ENCODE measurements at places on chromosomes 6 and 20.

GRCh38 chr6:133551847-133552341, 310.7 kb downstream of the EYA4 start:
- DNase-seq = no peak

GRCh38 chr6:91428296-91428695, 841.4 kb upstream of the MAP3K7 start:
- no peak for DNase-seq

GRCh38 chr6:47132724-47133123, 90.6 kb upstream of the ADGRF1 start:
- no peak for DNase-seq

DNA sequence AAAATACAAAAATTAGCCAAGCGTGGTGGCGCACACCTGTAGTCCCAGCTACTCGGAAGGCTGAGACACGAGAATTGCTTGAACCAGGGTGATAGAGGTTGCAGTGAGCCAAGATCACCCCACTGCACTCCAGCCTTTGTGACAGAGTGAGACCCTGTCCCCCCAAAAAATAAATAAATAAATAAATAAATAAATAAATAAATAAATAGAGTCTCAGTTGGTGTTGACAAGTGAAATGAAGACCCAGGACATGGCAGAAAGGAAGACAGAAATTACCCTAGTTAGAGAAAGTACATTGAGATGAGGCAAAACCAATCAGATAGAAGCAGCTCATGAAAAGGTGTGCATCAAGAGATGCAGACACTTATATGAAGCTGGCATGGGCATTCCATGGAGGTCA, 105.0 kb downstream of the IBTK start:
- DNase-seq = no peak

GRCh38 chr6:33314515-33314942, 651 bp upstream of the TAPBP start:
- DNase-seq = no peak

GRCh38 chr20:4252005-4252404, 236.6 kb upstream of the RNF24 start:
- no peak for DNase-seq

- no peak for DNase-seq
Measured at GRCh38 chr6:100622907-100623692, 158.4 kb upstream of the SIM1 start.

DNA sequence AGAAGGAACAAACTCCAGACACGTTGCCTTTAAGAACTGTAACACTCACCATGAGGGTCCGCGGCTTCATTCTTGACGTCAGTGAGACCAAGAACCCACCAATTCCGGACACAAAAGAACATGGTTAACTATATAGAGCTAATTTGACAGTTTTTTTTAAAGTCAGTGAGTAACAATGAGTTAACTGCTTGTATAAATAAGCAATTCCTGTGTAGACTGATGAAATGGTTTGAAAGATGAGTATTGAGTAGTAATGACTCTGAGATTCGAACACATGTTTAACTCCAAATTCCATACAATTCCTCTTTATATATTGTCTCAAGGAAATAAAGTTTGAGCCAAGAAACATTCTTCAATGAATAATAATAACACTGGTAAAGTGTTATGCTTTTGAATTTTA, 478.0 kb downstream of the MMUT start:
- no peak for DNase-seq

DNA sequence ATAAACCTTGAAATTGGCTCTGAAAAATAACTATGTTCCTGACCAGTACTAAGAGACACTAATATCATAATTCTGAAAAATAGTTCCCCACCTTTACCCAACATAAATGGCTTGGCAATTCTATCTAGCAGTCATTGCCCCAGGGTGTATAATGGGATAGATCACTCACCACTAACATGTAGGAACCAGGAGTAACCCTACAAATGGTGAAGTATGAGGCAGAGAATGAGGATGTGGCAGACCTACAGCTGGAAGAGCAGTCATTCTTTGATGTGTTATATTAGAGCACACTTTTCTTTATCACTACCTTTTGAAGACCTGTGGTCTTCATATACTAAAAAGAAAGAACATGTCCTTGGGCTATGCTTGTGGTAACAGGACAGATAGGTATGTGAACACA, 136.5 kb upstream of the SYNDIG1 start:
- no peak for DNase-seq

- DNase-seq = no peak
Measured at GRCh38 chr20:22951966-22952365, 83.1 kb upstream of the SSTR4 start.

GRCh38 chr6:82957868-82958245, 107.8 kb downstream of the UBE3D start:
- no peak for DNase-seq

- no peak for DNase-seq
Measured at GRCh38 chr6:140018588-140018987, 644.1 kb upstream of the CITED2 start.

DNA sequence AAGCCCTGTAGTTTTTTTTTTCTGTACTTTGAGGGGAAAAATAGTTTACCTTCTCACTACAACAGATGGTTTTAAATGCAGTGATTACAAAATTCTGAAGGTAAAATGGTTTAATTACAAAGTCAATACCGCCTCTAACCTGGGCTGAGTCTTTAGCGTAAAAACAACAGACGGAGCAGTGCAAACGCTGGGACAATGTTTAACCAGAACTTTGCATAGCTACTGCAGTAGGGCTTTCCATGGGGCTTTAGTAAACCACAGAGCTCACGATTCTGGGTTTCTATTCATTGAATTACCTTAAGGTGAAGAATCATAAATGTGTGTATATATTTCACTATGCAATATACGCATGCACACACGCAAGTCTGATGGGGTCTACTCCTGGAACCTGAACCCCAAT, 77.9 kb downstream of the RFX6 start:
- no peak for DNase-seq

DNA sequence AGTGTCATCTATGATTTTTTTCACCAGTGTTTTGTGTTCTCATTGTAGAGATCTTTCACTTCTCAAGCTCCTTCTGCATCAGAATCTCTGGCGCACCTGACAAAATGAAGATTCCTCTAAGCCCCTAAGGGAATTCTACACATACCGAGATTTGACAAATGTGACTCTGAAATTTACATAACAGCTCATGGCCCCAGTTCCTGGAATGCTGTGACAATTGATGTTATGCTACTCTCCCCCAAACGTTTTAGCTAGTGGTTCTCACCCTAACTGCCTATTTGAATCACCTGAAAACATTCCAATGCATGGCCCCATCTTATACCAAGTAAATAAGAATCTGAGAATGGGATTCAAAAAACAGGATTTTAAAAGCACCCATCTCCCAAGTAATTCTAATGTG, 162.1 kb upstream of the FKBP1C start:
- DNase-seq = no peak

GRCh38 chr20:23772074-23772473, 21.3 kb upstream of the CST1 start:
- no peak for DNase-seq

DNA sequence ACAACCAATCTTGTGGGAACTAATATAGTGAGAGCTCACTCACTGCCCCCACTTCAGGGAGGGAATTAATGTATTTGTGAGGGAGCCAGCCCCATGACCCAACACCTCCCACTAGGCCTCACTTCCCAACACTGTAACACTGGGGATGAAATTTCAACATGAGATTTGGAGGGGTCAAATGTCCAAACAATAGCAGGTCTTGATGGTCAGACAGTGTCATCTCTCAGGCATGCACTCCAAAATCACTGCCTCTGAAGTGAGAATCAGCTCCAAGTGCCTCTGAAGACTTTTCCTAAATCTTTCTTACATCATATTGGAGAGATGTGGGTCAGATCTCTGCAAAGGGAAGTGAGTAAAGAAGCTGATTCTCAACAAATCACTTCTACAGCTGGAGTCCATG, 13.8 kb upstream of the SAYSD1 start:
- no peak for DNase-seq

GRCh38 chr6:153976921-153977693, 61.9 kb upstream of the OPRM1 start:
- no peak for DNase-seq

GRCh38 chr6:90293319-90293953, 3.2 kb downstream of the BACH2 start:
- no peak for DNase-seq

GRCh38 chr6:22132656-22133055, 164.2 kb downstream of the PRL start:
- no peak for DNase-seq

DNA sequence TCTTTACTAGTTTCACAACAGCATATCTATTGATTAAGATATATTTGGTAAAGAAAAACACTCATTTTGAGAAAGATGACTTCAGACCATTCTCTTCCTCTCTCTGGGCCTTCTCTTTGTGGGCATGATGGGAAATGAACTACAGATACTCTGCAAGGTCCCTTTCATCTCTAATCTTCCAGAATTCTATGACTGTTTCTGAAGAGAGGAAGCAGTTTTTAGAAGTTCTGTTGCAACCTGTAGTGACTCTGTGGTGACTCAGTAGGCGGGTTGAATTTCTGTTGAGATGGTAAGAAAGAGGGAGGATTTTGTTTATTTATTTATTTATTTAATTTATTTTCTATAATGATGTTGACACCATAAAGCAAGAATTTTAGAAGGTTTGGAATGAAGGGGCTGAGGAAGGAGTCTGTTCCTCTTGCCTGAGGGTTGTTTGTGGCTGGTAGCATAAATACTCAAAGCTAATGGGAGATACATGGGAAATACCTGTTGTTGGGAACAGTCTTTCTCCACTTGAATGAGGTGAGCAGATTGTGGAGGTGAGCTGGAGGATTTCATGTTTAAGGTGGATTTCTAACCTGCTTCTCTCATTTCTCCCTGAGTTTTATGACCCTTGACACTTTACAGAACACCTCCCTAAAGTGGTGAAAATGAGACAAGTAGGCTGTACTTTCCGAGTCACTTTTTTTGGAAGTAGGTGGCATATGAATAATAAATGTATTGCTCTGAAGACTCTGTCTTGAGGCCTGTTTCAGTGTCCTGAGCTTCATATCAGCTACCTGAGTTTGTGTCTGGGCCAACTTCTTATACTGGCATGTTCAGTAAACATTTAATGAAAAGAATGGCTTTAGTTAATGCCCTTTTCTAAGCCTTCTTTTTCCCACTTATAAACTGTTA, 15.0 kb downstream of the ACSS2 start:
- DNase-seq = no peak

GRCh38 chr6:90790696-90791095, 203.8 kb upstream of the MAP3K7 start:
- DNase-seq = no peak

DNA sequence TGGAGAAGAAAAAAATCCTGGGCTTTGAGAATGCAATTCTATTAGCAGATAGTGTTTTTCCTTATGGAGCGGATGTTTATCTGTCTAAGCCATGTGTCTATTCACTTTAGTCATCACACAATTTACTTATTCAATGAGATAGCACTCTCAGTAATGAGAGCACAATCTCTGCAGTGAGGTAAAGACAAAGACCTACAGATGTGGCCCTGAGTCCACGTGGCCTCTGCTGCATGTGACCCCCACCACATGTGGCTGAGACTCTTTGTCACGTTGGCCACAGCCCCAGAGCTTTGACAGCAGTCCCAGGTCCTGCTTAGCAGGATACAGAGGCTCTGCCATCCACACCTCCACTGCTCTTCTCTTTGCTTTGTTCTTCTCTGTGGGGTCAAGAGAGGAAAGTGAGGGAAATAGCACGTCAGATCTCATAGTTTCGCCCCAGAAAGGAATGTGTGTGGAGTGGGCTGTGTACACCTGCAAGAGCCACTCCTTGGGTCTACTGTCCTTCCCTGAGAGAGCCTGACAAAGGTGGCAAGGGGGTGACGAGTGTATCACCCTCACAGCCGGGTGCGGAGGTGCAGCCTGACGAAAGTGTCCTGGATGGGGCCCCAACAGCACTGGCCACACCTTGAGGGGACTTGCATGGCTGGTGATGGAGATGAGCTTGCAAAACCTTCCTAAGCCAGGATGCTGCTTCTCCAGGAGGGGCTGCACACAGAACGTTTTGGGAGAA, 40.7 kb downstream of the ZNF831 start:
- no peak for DNase-seq

DNA sequence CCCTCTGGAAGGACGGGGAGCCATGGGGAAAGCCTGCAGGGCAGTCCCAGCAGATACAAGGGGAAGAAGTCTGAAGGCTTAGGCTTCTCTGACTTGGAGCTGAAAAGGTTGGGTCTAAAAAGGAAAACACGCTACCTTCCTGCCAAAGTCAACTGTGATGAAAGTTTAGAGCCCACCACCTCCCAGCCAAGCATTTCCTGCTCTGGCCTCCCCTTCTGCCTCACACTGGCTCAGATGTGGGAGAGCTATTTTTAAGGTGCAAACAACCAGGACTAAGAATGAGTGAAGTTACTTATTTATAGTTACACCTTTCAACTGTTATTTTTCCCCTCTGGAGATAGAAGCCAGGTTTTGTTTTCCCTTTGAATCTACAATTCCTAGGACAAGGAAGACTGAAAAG, 21.2 kb downstream of the NEDD9 start:
- no peak for DNase-seq

- DNase-seq = no peak
Measured at GRCh38 chr20:59004763-59005522, 2.1 kb downstream of the CTSZ start.

GRCh38 chr6:37566111-37566949, 66.6 kb upstream of the CCDC167 start:
- peak; percentile 65 for DNase-seq

GRCh38 chr20:24977336-24977735, 15.2 kb downstream of the APMAP start:
- DNase-seq = no peak

GRCh38 chr6:8948733-8949132, 513.4 kb upstream of the SLC35B3 start:
- no peak for DNase-seq

GRCh38 chr6:42460883-42461282, 9.2 kb upstream of the TRERF1 start:
- no peak for DNase-seq

DNA sequence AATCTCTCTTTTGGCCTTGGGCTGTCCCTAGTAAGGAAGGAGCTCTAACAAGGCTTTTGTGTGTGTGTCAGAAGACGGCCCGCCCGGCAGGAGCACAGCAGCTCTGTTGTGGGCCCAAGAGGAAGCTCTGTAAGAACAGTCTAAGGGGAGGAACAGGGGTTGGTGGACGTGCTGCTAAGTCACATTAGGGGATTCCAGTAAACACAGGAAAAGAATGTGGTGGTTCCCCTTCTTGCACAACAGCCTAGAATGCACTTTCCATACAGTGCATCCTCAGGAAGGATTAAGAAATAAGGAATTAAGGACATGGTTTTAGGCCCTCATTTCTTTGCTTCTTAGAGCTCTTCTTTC, 114.5 kb downstream of the RNF144B start:
- no peak for DNase-seq

GRCh38 chr6:77740380-77740779, 87.5 kb downstream of the MEI4 start:
- DNase-seq = no peak

- no peak for DNase-seq
Measured at GRCh38 chr20:29878777-29879442, 1378.6 kb upstream of the DEFB115 start.
